ENCODE measurements at places on chromosomes 2 and 18.
A peak's percentile ranks its signal among the peaks of the same experiment; 100 is the strongest.

DNA sequence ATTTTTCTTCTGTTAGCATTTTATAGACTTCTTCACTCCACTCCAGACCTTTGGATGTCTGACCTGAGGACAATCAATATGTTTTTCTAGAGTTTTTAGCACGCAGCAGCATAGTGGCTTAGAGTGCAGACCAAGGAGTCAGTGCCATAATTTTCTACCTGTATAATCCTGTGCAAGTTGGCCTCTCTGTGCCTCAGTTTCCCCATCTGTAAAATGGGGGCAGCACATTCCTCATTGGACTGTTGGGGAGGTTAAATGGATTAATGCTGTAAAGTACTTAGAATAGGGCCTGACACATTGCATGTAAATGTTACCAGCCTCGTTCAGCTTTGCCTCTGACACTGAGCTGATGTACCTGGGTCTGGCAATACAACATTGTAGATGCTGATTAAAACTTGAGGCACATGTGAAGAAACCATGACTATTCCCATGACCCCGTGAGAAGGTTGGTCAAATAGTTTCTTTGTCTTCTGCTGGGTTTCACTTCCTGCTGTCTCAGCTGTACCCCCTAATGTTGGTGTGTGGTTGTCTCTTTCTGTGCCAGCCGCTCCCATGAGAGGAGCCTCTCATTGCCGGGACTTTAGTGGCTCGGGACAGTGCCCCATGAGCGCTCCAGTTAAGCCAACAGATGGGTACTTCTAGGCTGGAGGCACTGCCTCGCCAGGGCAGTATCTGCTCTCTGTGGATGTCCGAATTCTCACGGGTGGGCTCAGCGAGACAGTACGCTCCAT is 125.3 kb downstream of the SH3RF3 start:
- DNase-seq, result no peak

DNA sequence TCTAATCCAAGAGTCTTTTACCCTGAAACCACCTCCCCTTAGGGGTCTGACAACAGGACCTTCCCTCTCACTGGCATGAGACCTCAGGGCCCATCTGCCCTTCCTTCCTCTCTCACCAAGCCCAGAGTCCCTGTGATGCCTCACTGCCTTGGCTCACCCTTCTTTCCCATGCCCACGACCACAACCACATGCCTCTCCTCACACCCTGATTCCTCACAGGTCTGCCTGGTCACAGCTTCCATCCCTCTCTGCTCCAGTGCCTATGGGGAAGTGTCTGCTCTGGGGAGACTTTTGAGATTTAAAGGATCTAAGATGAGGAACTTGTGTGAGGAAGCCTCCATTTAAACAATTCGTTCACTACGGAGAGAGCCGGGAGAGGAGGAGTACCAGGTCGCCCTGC is 98.9 kb upstream of the SH3BP4 start:
- DNase-seq, result no peak

DNA sequence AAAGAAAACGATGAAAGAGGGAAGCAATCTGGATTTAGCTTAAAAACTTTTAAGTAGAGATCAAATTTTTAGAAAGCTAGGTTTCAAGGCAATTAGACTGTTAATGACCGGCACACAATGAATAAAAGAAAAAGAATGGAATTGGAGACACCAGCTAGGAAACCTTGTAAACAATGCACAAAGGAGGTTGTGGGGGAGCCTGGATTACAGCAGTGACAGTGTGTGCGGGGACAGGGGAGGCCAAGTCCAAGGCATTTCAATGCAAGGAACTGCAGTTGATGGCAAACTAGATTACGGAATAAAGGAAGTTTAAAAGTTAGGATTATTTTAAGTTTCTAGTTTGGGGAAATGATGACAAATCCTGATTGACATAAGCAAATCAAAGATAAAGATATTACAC is 74.5 kb downstream of the DTNB start:
- no peak for DNase-seq

- DNase-seq, result no peak
These were observed 92.9 kb upstream of the ALKAL2 start for GRCh38 chr2:380772-381171.

DNA sequence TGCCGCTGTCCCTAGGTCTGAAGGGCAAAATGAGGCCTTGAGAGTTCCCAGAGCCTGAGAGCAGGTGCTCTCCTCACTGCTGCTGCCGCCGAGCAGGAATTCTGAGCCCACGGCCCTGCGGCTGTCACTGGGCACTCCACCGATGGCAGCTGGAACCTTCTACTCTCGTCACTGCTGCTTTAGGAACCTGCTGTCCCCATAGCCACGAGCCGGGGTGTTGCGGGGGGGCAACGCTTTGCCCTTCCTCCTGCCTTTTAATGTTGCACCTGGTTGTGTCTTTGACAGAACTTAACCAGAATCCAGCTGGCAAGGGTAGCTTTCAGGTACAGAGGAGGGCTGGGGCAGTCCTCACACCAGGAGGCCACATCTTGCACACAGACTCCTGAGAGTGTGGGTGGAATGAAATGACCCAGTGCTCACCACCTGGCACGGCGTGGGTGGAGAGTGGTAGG is 32.3 kb downstream of the NCK2 start:
- DNase-seq, result no peak

DNA sequence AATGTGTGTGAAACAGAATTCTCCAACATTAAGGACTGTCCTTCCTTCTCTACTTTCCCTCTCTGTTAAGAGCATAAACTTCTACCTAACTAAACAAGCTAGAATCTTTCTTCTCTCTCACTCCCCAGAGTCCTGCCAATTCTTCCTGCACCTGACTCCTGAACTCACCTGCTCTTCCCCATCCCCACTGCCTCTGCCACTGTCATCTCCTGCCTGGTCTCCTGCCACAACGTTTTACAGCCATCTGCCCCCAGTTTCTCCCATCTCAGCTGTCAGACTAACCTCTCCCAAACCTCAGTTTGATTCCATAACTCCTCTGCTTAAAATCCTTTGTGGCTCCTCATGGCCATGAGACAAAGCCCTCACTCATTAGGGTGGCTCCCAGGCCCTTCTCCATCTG is 288.3 kb upstream of the FBXO11 start:
- DNase-seq, result no peak

DNA sequence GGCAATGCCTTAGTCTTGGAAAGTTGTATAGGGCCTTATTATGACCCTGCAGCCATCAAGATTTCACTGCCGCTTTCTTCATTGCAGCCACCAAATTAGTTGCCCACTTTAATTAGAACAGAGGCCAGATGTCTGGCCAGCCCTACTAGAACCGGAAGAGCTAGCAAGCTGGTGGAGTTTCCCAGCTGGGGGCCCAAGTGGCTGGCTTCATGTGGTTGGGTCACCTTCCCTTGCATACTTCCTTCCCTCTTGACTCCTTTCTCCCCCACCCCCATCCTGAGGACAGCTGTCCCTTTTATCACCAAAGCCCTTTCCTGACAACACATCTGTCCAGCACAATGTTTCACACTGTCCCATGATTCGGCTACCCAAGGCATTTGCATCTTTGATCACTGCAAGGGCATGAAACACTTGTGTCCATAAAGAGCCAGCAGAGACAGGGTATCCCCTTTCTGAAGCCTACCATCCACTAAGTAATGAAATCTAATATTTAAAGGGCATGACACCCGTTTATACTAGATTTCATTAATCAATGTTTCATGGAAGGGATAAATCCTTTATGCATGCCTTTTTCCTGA is 187.2 kb downstream of the BCL11A start:
- DNase-seq, result no peak

DNA sequence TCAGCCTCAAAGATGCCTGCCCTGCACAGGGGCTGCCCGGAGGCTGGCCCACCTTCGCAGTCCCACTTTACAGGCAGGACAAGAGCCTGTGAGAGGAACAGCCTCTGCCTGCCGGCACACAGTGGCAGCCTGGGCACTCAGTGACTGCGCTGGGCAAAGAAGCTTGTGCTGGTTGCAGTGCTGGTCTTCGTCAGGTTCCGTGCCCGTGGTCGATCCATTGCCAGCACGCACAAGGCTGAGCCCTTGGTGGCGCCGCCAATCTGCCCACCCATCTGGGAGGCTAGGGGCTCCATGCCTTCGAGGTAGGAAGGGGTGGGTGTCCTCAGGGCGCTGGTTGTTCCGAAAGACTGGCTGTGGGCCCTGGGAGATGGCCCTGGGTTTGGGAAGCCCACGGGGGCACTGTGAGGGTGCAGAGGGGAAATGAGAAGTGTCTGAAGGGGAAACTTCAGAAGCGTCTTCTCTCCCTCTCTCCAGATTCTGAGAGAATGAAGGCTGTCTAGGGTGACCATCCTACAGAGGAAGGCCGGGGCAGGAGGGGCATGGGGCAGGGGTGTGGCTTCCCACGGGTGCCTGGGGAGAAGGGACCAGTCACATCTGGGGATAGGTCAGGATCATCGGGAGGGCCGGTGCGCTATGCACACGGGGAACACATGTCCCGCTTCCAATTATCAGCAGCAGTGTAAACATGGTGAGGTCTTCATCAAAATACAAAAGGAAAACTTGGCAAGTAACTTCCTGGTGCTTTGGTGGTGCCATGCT is 49.1 kb upstream of the HS6ST1 start:
- no peak for DNase-seq

DNA sequence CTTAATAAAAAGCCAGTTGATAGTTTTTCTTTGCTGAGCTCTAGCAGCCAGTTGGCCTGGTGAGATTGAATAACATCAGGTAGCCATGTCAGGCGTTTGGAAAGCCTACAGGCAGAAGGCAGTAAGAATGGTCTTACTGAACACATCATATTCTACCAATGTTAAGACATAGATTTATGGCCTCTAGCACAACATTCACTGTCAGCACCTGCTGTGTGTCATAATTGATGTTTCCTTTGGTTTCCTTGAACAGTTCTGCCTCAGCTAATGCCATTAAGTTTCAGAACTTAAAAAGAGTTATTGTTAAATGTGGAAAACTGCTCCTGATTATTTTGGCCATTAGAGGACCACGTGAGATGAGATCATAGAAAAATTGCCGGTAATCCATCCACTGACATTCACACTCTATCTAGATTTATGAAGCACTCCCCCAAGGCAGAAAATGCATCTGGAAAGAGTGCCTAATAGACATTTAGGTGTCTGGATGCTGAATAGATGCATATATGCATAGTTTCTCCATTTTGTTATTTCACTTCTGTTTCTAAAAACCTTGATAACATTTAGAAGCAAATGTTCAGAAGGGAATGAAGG is 434.7 kb downstream of the PTPRM start:
- DNase-seq, result no peak

DNA sequence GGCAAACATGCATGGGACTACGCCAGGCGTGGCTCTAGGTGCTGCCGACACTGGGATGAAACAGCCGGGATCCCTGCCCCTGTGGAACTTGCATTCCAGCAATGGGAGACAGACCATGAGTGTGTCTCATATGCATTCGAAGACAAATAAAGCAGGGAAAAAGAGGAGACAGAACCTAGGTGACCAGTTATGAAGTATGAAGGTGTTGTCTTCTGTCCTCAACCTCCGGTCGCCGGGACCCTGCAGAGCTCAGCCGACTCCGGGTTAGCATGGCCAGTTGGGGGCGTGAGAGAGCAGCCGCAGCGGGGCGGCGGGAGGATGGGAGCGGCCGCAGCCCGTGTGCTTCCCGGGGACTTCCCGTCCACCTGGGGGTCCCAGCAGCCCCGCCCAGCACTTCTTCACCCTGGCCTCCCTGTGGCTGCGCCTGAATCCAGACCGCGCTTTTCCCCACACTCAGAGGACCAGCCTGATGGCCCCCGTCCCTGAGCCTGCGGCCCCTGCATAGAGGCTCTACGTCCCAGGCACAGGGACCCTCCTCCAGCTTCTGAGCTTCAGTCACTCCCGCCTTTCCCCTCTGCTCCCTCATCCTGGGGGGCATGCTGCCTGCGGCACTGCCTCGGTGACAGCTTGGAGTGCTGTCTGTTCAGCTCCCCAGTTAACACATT is 11.4 kb downstream of the ID2 start:
- DNase-seq, result peak; percentile 35

DNA sequence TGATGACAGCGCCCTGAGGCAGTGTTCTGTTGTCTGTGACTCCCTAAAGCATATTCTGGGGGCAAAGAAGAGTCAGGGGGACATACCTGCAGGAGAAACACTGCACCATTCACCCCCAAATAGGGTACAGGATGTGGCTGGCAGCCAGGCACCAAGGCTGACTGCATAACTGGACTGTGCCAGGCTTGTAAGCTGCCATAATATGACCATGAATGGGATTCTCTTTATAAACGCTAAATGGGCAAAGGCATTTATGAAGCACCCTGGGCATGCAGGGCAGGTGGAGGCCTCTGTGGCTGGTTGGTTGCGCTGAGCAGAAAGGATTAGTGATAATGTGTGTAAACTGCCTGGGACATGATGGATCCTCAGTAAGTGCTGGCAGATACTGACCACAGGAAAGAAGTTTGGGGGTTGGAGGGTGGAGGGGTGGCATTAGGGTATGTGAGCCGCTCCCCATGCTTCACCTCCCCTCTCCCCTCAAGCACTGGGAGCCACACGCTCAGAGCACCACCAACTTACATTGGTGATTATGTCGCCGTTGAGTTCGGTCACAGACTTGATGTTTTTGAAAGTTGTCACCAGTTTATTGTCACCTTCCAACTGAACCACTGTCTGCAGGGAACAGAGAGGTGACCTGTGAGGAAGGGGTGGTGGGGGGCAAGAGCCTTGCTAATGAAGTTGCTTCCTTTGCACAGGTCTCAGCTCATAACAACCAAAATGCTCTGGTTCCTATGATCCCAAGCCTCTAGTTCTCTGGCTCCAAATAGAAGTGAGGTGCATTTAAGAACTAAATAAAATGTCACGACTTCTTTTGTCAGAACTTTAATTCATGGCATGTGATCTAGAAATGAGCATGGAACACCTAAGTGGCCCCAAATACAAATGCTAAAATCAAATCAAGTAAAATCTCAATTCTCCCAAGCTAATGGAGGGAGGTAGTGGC is 3.6 kb downstream of the FABP1 start:
- DNase-seq, result no peak

DNA sequence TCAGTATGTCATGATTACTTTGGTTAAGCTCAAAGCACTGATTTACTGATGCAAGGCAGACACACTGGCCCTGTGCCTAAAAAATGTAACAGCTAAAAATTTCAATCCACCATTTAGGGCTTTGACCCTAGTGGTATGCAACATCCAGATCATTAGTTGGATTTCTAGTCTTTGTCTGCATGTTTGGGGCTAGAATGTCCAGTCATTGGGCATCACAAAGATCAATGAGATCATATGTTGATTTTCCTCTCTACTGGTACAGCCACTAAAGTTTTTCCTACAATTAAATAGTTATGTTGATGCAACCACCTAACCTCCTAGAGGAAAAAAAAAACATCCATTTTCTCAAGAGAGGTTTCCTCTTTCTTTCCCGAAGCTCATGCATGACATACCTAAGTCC is 53.4 kb upstream of the REV1 start:
- no peak for DNase-seq

DNA sequence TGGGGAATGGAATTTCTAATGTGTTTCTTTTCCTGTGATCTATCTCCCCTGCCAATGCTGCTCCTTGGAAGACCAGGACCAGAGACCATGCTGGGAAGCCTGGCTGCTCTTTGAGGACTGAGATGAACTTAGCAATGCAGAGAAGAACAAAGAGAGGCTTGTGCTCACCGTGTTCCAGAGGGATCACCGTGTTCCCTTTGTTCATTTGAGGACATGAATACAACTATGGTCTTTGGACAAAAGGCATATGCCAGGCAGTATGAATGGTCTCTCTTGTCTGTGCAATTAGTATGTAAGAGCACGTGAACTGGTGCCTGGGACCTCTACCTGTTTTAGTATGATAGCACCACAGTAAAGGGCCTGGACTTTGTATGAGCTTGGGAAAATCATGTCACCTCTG is 139.9 kb downstream of the TDRD15 start:
- no peak for DNase-seq

- no peak for DNase-seq
These were observed 6.2 kb downstream of the COLEC12 start for GRCh38 chr18:493986-494983.

Measured in brain (organoid and tissue), 16 donors.